AG09309 (cell line): ENCODE measurements at places on chromosomes 13 and 19.

- DNase-seq: no peak
These were observed 621.5 kb upstream of the ATXN8OS start for GRCh38 chr13:69485991-69486592.

GRCh38 chr13:21895779-21896178, 224.9 kb downstream of the FGF9 start:
- no peak for DNase-seq

DNA sequence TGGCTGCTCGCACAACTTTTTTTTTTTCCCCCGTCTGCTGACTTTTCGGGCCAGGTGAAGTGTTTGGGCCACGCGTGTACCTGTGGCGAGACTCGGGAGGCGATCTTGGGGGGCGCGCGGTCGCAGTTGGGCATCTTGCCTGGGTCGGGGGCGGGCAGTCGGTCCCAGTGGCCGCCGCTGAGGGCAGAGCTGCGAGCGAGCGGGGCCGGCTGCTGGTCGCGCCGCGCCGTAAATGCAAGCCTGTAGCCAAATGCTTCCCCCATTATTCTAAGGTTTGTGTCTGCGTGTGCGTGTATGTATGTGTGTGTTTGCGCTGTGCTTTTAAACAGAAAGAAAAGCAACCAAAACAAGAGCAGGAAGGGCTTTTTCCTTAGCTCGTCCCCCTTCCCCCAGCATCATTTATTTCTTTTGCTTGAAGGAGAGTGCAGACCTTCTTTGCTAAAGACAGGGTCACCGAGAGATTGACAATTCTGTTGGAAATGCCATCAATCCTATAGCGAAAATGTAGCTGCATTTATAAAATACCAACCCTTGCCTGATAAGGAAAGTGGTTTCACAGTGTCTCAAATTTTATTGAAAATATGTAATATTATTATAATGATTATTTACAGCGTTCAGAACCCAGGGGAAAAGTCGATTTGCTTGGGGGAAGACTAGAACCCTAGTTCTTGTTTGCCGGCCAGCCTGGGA, 143.2 kb upstream of the ZNF536 start:
- no peak for DNase-seq

GRCh38 chr13:83666141-83666540, 216.1 kb downstream of the SLITRK1 start:
- DNase-seq: peak; percentile 20

DNA sequence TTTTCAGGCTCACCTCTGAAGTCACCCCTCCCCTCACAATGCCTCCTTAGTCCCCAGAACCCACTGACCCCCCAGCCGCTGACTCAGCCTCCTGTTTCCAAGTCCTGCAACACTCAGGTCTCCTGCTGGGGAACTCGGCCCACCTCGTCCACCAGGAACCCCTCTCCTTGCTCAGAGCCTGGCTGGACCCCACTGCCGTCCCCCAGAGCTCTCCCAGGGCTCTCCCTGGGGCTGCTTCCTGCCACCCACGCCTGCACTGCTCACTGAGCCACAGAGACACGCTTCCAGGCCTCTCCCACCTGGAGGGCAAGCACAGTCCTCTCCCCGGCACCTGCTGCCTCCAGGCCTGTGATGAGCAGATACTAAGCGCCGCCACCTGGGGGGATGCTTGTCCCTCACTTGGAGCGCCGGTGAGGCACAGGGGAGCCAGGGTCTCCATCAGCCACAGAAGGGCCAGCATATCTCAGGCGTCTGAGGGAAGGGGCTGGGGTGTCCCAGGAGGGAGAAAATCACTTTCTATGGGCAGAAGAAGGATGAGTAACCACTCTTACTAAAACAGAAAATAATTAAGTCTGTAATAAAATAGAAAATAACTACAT, 53.8 kb downstream of the KLF2 start:
- no peak for DNase-seq

- no peak for DNase-seq
These were observed 107.5 kb downstream of the SUCLA2 start for GRCh38 chr13:47893527-47893926.

DNA sequence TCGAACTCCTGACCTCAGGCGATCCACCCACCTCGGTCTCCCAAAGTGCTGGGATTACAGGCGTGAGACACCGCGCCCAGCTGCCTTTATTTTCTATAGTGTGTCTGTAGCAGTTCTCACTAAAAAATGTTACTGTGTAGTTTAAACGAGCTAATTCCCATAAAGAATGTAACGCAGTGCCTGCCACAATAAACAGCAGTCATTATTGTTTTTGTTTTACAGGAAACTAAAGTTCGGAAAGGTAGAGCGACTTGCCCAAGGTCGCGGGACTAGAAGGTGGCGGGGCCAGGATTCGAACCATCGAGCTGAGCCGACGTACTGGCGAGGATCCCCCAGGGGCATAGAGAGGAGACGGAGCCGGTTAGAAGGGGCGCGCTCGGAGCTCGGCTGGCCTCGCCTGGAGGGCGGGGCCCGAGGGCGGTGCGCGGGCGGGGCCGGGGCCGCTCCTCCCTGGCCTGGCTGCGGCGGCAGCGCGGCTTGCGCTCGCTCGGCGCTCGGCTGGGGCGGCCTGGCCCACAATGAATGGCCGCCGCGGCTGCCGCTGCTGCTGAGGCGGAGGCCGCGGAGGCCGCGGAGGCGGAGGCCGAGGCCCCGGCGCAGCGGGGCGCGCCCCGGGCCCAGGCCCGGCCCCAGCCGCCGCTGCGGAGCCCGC, at the start of gene NACC1:
Gene NACC1, plus strand, starts transcription at position 493 of the 652 bp plus-strand sequence. CDS start 16,944 bp downstream, outside the sequence.
- no peak for DNase-seq

- no peak for DNase-seq
These were observed 231.3 kb downstream of the PCDH17 start for GRCh38 chr13:57862879-57863278.

DNA sequence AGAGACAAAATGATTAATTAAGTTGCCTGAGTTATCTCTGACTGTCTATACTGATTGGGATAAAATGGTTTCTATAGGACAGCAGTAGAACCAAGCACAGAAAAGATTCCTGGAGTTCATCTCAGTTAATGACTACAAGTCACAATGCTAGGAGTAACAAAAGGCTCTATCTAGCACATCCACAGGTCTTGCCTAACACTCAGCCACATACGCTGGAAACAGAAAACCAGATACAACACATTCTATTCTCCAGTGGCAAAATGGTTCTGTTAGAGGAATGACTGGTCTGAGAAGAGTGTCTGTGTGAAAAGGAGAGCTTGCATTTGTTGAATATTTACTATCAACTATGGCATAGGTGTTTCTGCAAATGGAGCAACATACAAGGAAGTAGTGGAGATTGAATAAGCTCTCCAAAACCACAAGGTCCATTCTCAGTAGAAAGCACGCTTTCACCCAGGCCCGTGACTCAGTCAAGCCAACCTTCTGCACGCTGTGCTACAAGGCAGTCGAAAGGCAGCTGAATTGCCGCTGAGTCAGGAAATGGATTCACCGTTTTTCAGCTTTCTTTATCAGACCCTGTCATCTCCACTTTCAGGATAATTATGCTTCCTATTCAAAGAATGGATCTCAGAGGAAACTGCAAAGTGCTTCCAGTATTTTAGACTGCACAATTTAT, 761.5 kb downstream of the EFNB2 start:
- DNase-seq: no peak

DNA sequence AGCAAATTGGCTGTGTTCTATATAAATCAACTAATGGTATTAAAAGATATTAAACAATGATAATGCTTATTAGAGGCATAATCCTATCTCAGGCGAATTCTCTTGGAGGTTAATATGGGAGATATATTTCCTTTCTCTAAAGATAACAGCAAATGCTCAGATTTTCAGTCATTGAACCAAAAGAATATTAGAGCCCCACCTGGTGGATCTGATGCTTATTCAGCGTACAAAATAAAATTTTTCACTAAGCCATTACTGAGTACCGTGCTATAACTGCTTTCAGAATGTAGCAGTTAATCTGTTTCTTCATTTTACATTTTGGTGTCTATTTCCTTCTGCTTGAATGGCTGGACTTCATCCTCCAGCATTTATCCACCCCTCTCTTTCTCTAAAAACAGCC, 143.3 kb upstream of the IPO5 start:
- DNase-seq: no peak

- DNase-seq: no peak
These were observed 260.8 kb downstream of the EFNB2 start for GRCh38 chr13:106274551-106275203.

- DNase-seq: no peak
These were observed 10.2 kb downstream of the OXGR1 start for GRCh38 chr13:96984051-96984508.

- no peak for DNase-seq
These were observed 595 bp upstream of the GPR183 start for GRCh38 chr13:99307648-99308339.

GRCh38 chr13:108615241-108615640, 14.2 kb upstream of the MYO16 start:
- DNase-seq: no peak

DNA sequence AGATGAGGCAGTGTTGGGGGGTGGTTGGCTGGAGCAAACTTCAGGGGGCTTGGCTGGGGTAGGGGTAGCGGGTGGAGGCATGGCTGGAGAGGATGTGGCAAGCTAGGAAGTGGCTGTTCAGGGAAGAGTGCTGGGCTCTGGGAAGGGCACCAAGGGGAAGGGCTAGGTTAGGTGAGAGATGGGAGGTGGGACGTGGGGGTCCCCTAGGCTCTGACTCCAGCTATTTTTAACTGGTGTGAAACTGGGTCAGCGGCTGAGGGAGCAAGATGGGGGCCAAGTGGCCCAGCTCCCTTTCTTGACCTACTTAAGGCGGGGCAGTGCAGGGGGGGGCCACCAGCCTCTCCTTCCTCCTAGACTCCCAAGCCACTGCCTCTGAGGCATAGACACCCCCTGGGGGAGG, 7.3 kb downstream of the KCNC3 start:
- DNase-seq: no peak

- DNase-seq: no peak
These were observed 3.6 kb downstream of the CACNG7 start for GRCh38 chr19:53912653-53913052.

GRCh38 chr19:55857149-55857548, 20.8 kb downstream of the NLRP4 start:
- no peak for DNase-seq

- DNase-seq: no peak
These were observed 2.2 kb upstream of the CEACAM6 start for GRCh38 chr19:41753159-41753558.

DNA sequence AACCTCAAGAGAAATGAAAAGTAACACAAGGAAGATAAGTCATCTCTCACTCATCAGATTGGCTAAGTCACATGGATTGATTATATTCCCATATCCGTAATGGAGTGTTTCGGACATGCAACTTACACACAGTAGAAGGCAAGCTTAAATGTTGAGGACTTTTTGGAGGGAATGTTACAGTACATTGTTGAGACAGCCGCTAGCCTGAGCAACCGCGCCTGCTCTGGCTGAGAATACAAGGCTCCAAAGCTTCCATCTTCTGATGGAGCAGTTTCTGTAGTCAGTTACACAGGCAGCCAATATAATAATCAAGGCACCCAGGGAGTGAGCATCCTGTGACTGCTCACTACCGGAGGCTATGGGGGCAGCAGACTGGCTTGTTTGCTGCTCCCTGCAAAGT, 1.0 kb upstream of the CRYL1 start:
- DNase-seq: no peak

DNA sequence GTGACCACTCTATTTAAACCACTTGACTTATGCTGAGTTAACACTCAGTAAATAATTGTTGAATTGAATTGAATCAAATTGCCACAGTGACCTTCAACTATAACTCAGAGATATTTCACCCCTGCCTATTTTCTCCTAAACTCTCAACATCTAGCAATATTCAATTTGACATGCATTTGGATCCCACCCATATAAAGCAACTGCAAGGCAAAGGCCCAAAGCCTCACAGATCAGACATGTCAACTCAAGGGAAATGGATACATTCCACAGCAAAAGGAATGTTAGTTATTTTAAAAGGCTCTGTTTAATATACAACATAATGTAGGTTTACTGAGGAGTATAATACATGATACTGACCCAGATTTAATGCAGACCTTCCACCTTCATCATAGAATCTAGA, 107.4 kb downstream of the KCTD12 start:
- DNase-seq: no peak

GRCh38 chr13:99828123-99828522, 143.4 kb downstream of the ZIC5 start:
- DNase-seq: no peak

DNA sequence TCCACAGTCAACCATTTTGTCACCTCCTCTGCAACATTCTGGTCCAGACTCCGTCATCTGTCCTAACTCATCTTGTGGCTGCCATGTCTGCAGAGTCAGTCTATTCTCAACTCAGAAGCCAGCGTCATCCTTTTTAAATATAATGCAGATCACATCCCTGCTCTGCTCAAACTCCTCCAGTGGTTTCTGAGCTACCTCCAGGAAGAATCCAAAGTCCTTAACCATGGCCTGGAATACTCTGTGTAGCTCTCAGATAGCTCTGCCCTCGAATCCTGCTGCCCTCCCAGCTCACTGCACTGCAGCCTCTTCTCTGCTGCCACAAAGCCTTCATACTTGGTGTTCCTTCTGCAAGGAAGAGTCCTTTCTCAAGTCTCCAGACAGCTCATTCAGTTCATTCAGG, 190.8 kb downstream of the FOXO1 start:
- no peak for DNase-seq

DNA sequence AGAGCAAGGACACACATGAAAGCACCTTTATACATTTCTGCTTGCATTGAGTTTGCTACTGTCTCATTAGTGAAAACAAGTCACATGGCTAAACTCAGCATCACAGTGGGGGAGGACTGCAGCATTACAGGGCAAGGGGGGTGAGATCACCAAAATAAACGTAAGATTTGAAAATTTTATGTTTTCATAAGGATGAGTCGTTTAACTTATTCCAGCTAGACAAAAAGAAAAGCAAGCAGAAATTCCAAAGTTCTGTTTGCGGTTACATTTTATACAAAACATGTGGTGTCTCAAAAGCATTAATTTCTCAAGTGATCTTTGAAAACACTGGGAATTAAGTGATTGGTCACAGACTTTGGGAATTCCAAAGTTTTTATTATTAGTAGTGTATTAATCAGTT, 261.4 kb upstream of the RXFP2 start:
- DNase-seq: peak; percentile 65

DNA sequence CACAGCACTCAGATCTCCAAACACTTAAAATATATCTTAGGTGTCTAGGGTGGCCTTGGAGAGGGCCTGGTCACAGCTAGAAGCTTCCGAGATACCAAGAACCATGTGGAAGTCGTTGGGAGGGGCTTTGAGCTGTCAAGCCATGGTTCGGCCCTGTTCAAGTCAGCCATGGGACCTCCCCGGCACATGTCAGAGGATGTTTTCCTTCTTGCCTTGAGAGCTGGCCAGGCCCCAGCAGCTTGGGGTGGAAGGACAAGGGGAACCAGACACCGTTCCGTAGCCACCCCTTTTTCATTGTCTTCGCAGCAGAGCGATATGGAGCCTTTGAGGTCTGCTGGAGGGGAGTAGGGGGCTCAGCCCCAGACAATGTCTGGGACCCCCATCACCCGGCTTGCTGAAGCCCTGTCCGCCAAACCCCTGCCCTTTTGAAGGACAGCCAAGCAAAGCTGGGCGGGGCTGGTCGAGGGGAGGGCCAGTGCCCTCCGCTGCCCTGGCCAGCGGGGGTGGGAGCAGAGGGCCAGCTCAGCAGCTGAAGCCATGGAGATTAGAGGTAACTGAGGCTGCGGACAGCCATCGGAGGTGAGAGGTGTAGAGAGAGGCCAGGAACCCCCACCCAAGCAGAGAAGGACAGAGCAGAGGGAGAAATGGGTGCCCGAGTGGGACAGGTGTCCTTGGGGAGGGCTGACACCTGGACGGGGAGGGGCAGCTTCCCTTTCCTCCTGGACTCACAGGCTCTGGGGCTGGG, 435 bp downstream of the KLK11 start:
- no peak for DNase-seq
